ENCODE measurements at places on chromosomes 3 and 15. TPM values are rescaled to one million over a fixed set of nuclear protein-coding genes. Genes with fewer than 3 reads are reported as not detected.

WDR49 gene
- 48.5 TPM for total RNA-seq

TMEM158 gene
- 5.2 TPM for total RNA-seq

EXD1 gene
- total RNA-seq, result 0.09 TPM

NR2E3 gene
- 0.54 TPM for total RNA-seq

TNFAIP8L3 gene
- 3.2 TPM for total RNA-seq

CNTN3 gene
- total RNA-seq, result 16.2 TPM

CRTAP gene
- 23.8 TPM for total RNA-seq

GMNC gene
- total RNA-seq, result 0.82 TPM

CPNE9 gene
- 4.4 TPM for total RNA-seq

OPA1 gene
- total RNA-seq, result 88.9 TPM

MINDY2 gene
- 32.4 TPM for total RNA-seq

PLA2G4D gene
- total RNA-seq, result 0.09 TPM

RLBP1 gene
- 0.18 TPM for total RNA-seq

DAZL gene
- 0.09 TPM for total RNA-seq

RAB27A gene
- 7.1 TPM for total RNA-seq

MYZAP gene
- 0.64 TPM for total RNA-seq

IQCF5 gene
- total RNA-seq, result not detected

IGF2BP2 gene
- total RNA-seq, result 42.4 TPM

FAM81A gene
- 4.9 TPM for total RNA-seq

YEATS2 gene
- total RNA-seq, result 55.0 TPM

C15orf62 gene
- 0.27 TPM for total RNA-seq

PIGBOS1 gene
- total RNA-seq, result 5.6 TPM

APBA2 gene
- 155 TPM for total RNA-seq

SEC61A1 gene
- 70.1 TPM for total RNA-seq

MRPL47 gene
- total RNA-seq, result 27.5 TPM

LNP1 gene
- total RNA-seq, result 7.9 TPM

LRRIQ4 gene
- total RNA-seq, result 1.3 TPM

C2CD4A gene
- total RNA-seq, result 0.73 TPM

SEMA3G gene
- total RNA-seq, result 3.3 TPM
